ENCODE measurements at places on chromosomes 6 and 20.

DNA sequence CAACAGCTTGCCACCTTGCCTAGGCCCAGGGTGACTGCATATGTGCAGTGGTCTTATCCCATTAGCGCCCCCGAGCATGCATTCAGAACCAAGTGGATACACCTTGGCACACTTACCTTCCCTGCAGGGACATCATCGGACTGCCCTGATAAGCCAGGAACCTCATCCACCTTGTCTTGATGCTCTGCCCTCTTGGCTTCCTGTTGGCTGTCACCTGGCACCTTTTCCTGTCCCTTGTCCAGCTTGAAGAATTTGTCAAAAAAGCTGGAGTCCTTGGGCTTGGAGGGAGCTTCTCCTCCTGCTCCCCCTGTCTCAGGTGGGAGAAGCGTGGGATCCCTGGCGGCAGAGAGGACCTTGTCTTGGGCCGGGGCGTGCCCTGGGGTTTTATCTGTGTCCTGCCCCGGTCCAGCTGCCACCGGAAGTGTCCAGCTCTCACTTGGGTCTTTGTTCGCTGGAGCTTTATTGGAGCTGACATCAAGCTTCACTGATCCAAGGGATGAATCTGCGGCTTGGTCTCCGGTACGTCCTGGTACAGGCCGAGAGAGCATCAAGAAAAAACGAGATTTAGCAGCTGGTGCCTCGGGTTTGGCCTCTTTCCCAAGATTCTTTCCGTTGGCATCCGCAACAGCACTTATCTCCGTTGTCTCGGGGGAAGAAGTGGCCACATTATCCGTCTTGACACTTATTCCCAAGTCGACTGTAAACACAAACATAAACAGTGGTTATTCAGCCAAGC is 42.0 kb downstream of the BCAS1 start:
- no peak for DNase-seq

DNA sequence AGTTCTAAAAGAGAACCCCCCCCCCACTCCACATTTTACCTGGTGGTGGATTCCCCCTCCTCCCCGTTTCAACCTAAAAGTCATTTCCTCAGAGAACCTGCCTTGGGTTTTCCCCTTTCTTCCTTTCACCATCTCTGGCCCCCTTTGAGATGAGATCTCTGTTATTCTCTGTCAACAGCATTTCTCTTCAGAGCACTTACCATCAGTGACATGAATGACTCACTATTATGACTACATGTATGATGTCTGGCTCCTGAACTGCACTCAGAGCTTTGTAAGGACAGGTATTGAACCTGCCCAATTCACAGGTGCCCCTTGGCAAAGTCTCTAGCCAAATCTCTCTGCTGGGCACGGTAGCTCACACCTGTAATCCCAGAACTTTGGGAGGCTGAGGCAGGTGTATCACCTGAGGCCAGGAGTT is 61.4 kb upstream of the JARID2 start:
- DNase-seq = peak; percentile 15

GRCh38 chr20:58586565-58587093 is 64.5 kb upstream of the STX16 start:
- no peak for DNase-seq

- DNase-seq = no peak
Measured at GRCh38 chr6:134619789-134620188, 301.9 kb upstream of the SGK1 start.

GRCh38 chr20:43092386-43093088 is 97.2 kb downstream of the PTPRT start:
- no peak for DNase-seq

DNA sequence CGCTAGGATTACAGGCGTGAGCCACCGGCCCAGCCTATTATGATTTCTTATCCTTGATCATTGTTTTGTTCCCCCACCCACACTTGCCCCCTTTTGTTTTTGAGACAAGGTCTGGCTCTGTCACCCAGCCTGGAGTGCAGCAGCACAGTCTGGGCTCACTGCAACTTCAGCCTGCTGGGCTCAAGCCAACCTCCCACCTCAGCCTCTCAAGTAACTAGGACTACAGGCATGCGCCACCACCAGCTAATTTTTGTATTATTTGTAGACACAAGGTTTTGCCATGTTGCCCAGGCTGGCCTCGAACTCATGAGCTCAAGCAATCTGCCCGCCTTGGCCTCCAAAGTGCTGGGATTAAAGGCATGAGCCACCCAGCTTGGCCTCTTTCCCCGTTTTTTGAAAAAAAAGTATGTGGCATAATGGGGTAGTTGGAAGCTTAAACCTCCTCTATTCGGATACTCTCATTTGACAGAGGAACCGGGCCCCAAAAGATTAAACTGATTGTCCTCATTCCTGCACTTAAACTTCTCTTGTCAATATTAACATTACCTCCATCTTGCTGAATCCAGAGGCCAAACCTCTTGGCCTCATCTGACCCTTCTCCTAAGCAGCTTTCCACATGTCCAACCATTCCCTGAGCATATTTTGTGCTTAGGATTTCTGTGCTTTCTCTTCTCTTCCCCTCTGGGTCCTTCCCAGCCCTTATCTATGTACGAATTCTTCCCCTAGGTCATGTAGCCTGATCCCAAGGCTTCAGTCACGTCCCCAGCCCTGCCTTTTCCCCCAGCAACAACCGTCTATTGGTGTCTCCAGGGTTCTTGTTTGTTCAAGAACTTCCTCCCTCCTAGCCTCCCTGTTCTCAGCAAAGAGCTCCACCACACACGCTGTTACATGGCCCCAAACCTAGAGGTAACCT is 6.1 kb upstream of the EZR start:
- DNase-seq = no peak

DNA sequence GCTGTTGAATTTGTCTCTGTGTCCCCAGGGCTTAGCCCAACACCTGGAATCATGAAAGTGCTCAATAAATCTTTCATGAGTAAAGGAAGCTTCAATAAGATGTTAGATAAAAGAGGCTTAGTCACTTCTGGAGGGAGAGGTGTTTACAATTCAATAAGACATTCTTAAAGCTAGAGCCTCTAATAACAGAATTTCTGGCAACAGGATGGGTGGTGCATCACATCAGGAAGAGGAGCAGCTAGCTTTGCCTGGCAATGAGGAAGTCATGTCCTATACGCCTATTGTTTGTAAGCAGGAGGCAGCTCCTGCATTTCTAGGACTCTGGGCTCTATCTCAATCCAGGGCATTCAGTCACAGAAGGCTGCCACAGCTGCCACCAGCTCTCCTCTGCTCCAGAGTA is 638.5 kb downstream of the EPM2A start:
- DNase-seq = no peak

GRCh38 chr6:33279971-33280511 is 3.1 kb downstream of the B3GALT4 start:
- DNase-seq = no peak

GRCh38 chr20:49656304-49656703 is 57.4 kb downstream of the B4GALT5 start:
- no peak for DNase-seq

GRCh38 chr6:20325641-20326421 is 75.8 kb upstream of the E2F3 start:
- DNase-seq = no peak

DNA sequence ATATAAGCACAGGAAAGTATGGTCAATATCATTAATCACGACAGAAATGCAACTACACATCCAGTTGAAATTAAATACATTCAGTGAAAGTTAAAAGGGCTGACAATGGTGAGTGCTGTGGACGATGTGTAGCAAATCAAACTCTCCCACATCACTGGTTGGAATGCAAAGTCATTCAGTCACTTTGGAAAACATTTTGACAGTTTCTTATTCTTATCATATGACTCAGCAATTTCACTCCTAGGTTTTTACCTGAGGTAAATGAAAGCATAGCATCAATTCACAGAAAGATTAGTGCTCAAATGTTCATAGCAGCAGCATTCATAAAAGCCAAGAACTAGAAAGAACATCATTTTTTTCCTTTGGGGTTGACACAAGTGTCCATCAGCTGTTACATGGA is 28.6 kb upstream of the SAMD5 start:
- DNase-seq = no peak

DNA sequence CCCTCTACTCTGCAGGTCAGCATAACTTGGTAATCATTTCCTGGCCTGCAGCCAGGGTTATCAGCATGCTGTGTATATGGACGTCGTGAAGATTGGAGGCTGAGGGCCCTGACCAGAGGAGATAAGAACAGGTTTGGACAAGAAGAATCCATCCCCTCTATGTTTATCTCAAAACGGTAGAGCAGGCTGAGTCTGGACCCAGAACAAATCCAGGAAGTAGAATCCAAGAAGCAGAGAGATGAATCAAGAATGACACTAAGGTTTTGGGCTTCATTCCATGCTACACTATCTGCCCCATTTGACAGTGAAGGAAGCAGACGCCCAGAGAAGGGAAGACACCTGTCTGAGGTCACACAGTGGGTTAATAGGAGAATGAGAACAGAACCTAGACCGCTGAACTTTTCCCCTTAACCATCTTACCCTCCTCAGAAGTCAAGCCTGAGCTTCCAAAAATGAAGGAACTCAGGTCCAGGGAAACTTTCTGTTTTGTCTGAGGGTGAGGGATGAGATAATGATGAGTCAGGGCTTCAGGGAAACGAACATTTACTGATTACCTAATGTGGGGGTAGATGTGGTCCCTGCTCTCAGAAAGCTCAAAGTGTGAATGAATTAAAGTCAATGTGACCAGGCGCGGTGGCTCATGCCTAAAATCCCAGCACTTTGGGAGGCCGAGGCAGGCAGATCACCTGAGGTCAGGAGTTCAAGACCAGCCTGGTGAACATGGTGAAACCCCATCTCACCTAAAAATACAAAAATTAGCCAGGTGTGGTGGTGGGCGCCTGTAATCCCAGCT is 9.4 kb upstream of the COMMD7 start:
- no peak for DNase-seq

DNA sequence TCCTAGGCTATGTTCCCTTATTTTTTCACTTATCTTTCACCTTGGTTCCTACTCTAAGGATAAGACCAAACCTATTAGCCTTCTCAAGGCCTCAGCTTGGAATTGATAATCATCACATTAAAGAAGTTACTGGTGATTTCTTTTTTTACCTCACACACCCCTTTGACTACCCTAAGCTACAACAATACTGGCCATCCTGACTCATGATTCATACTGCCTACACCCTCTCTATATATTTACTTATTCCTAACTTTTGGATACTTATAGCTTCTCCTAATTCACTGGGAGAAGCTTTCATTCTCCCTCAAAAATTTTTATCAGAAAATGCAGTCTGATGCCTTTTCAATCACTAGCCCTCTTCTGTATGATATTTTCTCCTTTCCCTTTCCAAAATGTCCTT is 256.1 kb downstream of the TBX18 start:
- DNase-seq = no peak

DNA sequence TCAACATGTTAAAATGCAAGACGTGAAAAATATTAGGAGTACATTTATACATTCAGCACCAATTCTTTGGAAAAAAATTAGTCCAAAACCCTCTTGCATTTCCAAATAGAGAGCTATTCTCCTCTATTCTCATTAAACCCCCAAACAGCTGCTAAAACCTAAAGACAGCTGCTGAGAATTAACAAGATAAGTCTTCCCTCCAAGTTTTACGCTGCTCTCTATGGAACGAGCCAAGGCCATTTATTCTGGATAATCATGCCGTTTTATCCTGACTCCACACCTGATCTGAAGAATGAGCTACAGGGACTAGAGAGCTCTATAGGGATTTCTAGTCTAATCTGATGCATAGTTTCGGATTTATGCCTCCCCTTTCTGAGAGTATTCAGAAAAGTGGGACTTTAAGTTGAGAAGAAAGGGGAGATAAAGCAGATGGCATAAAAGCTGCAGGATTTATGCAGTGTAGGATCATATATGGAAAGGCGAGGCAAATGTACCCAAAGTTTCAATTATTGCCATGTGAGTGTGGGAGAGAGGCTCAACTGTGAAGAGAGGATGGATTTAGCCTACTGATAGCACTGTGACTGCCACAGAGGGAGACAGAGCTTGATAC is 64.7 kb upstream of the HS3ST5 start:
- no peak for DNase-seq

- no peak for DNase-seq
Measured at GRCh38 chr20:31425797-31426196, 14.6 kb upstream of the DEFB123 start.

DNA sequence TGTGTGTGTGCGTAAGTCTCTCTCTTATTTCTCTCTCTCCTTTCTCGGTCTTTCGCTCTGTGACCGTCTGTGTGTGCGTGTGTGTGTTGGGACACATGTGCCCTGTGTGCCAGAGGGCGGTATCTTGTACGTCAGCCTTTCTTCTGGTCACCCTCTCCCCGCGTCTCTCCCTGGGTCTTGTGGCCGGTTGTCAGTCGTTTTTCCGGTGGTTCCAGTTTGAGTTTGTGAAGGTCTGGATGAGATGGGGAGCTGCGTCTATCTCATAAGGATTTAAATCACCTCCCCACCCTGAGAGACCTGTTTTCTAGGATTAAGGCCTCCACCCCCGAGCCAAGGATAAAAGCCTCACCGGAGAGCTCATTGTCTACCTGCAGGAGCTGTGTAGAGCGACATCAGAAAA is 295.5 kb upstream of the ZNF337 start:
- no peak for DNase-seq

GRCh38 chr6:20112241-20112640 is 100.0 kb downstream of the MBOAT1 start:
- DNase-seq = no peak

GRCh38 chr20:31475472-31476293 is 595 bp downstream of the REM1 start:
- no peak for DNase-seq

DNA sequence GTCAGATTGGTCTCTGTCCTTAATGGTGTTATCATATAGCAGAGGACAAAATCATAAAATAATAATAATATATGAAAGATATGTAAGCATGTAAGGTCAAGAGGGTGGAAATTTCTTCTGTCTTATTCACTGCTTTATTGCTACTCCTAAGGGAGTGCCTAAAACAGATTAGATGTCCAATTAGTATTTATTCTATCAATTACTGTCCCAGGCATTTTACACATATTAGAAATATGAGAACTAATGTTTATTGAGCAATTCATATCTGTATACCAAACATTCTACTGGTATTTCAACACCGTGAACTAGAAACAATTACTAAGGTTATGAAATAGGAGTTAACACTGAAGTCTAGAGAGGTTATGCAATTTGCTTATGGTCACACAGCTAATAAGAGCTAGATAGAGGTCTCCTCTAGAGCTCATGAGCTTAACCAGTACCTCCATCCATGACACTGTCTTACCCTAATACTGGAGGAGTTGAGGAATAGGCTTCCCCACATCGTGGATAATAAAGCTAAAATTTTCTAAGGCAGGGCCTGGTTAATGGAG is 302.3 kb downstream of the PLCB1 start:
- no peak for DNase-seq

- no peak for DNase-seq
Measured at GRCh38 chr6:75743971-75744370, 5.1 kb upstream of the MYO6 start.

GRCh38 chr20:11094711-11095110 is 420.9 kb upstream of the JAG1 start:
- DNase-seq = no peak

All from activated CD8-positive, alpha-beta memory T cell treated with anti-CD3 and anti-CD28 coated beads, Interleukin-2, amount 50 U/mL, for 4 hours (primary cell).